GM12878 (cell line): ENCODE measurements at places on chromosomes 2 and 18.

DNA sequence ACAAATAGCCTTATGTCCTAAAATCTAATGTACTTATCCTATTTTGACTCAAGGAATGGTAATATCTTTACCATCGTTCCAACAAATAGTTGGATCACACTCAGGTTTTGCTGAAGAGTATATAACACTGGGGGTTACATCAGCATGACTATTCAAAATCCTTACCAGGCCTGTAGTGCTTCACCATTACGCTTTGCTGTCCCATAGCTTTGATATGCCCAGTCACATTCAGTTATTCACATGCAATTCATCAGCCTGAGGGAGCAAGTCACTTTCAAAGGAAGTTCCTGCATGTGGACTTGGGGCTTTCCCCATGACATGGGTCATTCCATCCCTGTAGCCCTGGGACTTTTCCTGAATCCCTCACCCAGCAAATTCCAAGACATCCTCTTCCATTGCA, 39.6 kb downstream of the FTCDNL1 start:
- DNase-seq: no peak

DNA sequence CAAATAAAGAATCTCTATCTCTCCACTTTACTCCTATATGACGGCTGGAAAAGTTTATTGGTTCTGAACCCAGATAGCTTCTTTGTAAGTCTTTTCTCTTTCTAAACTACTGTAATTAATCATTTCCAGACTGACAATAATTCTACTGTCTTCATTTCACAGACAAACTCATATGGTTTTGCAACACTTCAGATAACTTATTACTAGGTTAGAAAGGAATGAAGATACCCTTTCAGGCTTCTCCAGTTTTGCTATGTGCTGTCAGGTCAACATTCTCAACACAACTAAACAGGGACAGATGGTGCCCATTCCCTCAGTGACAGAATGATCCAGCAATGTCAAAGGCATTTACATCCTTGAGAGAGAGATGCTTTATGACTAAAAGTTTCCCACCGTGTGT, 198.5 kb upstream of the ITGA4 start:
- DNase-seq: no peak

GRCh38 chr2:105990624-105991023, 203.5 kb downstream of the UXS1 start:
- no peak for DNase-seq

DNA sequence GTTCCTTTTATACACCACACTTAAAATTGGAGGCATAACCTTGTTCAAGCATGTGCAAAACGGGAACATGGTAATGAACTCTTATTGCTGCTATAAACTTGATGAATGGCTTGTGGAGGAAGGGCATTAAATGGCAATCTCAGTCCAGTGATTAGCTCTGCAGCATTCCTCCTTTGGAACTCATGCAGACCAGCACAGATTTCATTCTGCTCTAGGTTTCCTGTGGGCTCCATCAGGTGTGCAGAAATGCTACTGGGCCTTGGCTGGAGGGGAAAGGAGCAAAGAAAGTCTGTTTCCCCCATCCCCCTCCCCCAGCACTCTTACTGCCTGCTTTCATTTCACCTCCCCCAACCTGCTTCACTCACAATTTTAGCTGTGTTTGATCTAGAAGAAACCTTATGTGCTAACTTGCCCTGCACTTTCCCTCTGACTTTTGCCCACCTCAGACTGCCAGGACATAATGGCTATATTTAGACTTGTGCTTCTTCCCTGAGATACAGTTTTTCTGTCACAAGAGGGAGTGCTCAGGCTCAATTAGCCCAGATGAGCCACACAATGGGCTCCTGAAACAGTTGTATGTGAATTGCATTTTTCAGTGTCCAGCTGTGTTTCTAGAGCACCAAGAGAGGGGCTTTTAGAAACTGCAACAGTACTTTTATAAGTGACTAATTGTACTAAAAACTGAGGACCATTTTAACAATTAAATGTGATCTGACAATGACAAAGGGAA, 109.8 kb downstream of the FSHR start:
- no peak for DNase-seq
